Mesenteric fat pad (tissue), 1 donor: ENCODE measurements at places on chromosomes 1 and 21. TPM values are rescaled to one million over a fixed set of nuclear protein-coding genes. Genes with fewer than 3 reads are reported as not detected.

GRCh38 chr1:44347280-44347679 lies 7.8 kb downstream of the ERI3 start:
- no peak for DNase-seq

DNA sequence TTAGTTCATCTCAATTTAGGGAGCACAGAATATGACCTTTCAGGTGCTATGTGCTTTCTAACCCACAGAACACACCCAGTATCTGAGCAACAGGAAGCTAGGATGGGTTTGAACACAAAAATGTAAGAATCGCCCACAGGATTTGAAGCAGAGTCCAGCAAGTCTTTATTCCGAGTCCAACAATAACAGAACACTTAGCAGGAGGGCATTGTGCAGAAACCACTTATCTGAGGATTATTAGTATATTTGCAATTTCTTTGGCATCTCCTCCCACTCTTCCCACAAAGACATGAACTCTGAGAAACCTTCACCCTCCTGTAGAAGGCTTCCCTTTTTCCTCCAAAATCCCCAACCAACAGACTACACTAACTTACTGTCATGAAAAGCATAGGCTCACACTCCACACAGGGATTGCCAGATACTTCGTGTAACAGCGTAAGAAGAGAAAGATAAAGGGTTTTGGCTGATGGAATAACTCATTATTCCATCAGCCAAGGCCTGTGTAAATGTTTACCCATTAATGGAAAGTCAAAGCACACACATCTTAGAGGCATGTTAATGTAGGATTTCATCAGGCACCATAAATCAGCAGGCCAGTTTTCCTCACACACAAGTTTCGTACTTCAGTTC lies 16.1 kb downstream of the SIPA1L2 start:
- DNase-seq: no peak

DNA sequence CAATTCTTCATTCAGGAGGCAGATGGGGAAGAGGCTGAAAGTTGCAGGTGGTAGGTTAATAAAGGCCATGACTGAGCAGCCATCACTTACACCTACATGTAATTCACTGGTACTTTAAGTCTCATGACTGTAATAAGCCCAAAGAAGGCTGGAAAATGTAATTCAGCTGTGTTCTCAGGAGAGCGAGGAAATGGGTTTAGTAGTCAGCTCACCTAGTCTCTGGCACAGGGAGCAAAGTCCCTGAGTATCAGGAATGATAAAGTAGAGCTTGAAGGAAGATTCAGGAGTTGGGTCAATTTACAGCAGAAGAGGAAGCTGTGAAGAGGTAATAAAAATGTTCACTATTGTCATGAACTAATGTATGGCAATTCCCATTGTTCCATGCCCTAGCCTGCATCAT lies 393.4 kb upstream of the KAZN start:
- DNase-seq: no peak

TRIM67 gene
- total RNA-seq: 0.22 TPM

FAM72B gene
- 1.1 TPM for total RNA-seq

RASAL2 gene
- total RNA-seq: 17.3 TPM
